ENCODE measurements at places on chromosomes 12 and 14. TPM values are rescaled to one million over a fixed set of nuclear protein-coding genes. Genes with fewer than 3 reads are reported as not detected.

- DNase-seq, result no peak
Measured at GRCh38 chr14:79278286-79278797, 933.0 kb downstream of the DIO2 start.

MYF6 gene
- not detected for total RNA-seq

CLEC2D gene
- 438 TPM for total RNA-seq

LTBR gene
- 0.93 TPM for total RNA-seq

TRHDE gene
- total RNA-seq, result not detected

KRT74 gene
- not detected for total RNA-seq

DNA sequence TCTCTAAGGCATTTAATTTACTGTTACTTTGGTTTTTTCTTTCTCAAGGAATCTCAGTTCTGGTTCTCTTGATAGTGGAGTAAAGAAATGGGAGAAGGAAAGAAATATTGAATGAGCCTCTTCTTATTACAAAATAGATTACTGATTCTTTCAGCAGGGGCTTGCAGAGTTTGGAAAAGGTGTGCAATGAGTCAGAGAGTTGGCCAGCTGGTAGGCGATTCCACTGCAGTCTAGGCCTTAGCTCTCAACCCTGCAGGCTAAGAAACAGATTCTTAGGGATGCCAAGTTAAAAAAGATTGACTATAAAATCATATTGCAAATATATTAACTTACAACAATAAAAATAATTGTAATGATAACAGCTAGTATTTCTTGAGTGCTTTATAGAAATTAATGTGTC, 25.8 kb downstream of the NR1H4 start:
- DNase-seq, result no peak

ATXN2 gene
- total RNA-seq, result 63.0 TPM

BEGAIN gene
- total RNA-seq, result 1.5 TPM

DNA sequence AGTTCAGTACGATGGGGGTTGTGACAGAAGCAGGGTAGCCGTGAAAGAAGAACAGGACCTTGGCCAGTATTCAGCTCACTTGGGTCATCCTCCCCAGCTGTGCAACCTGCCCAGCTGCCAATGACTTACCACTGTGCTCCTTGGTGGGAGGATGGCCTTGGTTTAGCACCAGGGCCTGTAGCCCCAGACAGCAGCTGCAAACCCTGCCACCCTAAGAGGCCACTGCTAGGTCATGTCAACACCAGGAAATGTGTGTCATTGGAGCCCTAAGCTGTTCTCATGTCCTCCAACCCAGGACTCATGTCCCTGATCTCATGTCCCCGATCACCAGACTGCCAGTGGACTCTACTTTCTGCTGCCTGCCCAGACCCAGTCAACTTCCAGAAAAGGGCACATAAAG, 3.0 kb upstream of the CRACR2A start:
- DNase-seq, result no peak

GRCh38 chr14:89630101-89630829, 213.2 kb upstream of the FOXN3 start:
- DNase-seq, result no peak

DNA sequence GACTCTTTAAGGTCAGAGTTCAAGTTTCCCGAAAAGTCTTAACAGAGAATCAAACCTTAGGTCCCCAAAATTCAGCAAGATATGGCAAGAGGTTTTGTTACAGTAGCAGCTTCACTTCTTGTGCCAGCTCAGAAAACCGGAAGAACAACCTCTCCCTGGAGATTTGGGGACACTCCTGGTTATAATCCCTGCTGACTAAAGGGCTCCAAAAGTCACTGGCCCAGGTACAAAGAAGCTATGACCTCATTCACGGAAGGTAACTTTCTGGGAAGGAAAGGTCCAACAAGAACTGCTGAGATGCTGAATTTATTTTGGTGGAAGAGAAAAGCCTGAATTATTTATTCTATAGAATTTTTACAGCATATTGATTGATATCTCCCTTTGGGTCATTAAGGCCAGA, 55.6 kb upstream of the DIO2 start:
- DNase-seq, result no peak

FAIM2 gene
- total RNA-seq, result not detected

LBHD2 gene
- not detected for total RNA-seq

DNA sequence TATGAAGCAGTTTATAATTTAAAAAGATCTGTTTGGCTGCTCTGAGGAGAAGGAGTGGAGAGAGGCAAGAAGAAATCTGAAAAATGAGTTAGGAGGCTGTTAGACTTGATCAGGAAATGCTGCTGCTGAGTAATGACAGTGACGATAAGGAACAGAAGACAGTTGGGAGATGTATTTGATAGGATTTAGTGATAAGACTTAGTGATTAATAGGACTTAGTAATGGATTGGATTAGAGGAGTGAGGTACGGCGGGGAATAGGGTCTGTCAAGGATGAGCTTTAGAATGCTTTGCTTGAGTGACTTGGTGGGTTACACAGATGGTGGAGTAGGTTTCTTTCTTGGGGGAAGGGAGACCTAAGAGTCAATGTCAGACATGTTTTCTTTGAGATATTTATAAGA, 31.7 kb downstream of the UNC79 start:
- DNase-seq, result no peak
